ENCODE measurements at places on chromosomes 6 and 20. TPM values are rescaled to one million over a fixed set of nuclear protein-coding genes. Genes with fewer than 3 reads are reported as not detected.

RBBP8NL gene
- total RNA-seq = 1.1 TPM

OPRM1 gene
- not detected for total RNA-seq

TGM3 gene
- total RNA-seq = 0.09 TPM

BMP5 gene
- total RNA-seq = 0.44 TPM

DOK5 gene
- 0.24 TPM for total RNA-seq

GTSF1L gene
- not detected for total RNA-seq

CNBD2 gene
- total RNA-seq = 2.9 TPM

LST1 gene
- 10.9 TPM for total RNA-seq

BMP7 gene
- 0.12 TPM for total RNA-seq

OR2B6 gene
- total RNA-seq = not detected

FAM209B gene
- total RNA-seq = not detected

DLK2 gene
- total RNA-seq = not detected

DNA sequence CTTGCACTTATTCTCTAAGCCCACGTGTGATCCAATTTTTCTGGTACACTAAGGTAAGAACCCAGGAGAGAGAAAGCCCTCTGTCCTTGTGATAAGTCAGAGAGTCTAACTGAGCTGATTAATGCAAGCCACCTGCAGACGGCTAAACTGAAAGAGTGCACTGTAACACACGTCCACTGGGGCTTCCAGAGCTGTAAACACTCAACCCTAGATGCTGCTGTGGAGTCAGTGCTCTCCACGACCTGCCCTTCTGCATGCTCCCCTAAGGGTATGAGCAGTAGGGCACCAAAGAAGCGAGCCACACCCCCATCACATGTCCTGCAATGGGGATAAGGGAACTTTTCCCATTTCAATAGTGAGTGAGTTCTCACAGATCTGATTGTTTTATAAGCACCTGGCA is 55.7 kb downstream of the TXLNB start:
- H3K36me3 ChIP-seq = no peaks in the 10 kb centered on the region
- H3K4me3 ChIP-seq = no peak overlapping the region
- H3K4me1 ChIP-seq = no peaks in the 10 kb centered on the region

- no peak overlapping the region for H3K4me3 ChIP-seq
- no peak for DNase-seq
- no peaks in the 10 kb centered on the region for H3K4me1 ChIP-seq
- no peak overlapping the region for H3K27ac ChIP-seq
- H3K36me3 ChIP-seq = no peaks in the 10 kb centered on the region
These were observed 35.5 kb upstream of the TBXT start for GRCh38 chr6:166203003-166203640.

- H3K27ac ChIP-seq = no peak overlapping the region
- no peak overlapping the region for H3K4me3 ChIP-seq
- H3K4me1 ChIP-seq = no peaks in the 10 kb centered on the region
- H3K36me3 ChIP-seq = no peaks in the 10 kb centered on the region
These were observed 148.0 kb downstream of the EPM2A start for GRCh38 chr6:145587334-145587733.

DNA sequence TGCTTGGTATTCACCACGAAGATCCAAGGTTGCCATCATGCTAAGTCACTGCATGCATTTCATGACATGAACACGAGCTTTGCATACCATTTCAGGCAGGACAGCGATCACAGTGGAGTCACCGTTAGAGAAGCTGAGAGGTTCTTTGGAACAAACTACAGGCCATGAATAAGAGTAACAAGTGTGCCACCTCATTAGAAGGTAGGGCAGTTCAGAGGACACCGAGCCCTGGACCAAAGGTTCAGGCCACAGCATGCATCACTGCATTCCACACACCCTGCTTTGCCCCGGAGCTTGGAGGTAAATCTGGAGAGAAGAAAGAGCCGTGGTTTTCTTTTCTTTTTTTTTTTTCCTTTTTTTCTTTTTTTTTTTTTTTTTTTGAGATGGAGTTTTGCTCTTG is 66.9 kb upstream of the CDH4 start:
- no peaks in the 10 kb centered on the region for H3K27me3 ChIP-seq
- no peak overlapping the region for H3K27ac ChIP-seq
- H3K36me3 ChIP-seq = no peaks in the 10 kb centered on the region
- H3K4me1 ChIP-seq = no peaks in the 10 kb centered on the region
- no peak for DNase-seq

DNA sequence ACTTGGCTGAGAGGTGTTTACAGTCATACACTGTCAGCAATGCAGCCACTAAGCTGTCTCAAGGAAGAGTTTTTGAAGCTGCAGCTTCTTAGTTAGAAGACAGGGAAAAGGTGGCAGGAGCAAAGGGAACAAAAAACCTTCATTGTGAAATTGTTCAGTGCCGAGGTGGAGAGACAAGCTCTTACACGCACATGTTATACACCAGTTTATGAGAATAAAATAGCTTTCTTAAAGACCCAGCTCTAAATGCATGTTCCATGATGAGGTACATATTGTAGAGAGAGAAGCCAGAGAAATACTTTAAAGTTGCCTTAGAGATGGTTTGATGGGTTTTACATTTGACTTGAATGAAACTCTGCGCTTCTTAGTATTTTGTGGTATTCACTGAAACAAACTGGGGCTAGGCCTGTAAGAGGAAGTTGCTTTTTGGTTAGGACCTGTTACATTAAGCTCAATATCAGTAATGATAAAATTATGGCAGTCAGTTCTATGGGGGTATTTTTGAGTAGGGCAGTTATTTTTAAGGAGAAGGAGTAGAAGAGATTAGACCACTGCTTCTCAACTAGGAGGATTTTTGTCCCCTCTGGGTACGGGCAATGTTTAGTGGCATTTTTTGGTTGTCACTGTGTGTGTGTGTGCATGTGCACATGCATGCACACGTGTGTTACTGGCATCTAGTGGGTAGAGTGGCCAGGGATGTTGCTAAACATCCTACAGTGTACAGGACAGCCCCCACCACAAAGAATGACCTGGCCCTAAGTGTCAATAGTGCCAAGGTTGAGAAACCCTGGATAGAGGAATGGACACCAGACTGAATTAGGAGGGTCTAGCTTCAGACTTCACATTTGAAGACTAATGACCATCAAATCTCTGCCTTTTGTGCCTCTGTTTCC is 9.8 kb downstream of the NEDD9 start:
- H3K4me3 ChIP-seq = no peak overlapping the region
- H3K4me1 ChIP-seq = peaks cover 51% of the 10 kb centered on the region
- no peak for DNase-seq
- H3K27me3 ChIP-seq = no peaks in the 10 kb centered on the region

DNA sequence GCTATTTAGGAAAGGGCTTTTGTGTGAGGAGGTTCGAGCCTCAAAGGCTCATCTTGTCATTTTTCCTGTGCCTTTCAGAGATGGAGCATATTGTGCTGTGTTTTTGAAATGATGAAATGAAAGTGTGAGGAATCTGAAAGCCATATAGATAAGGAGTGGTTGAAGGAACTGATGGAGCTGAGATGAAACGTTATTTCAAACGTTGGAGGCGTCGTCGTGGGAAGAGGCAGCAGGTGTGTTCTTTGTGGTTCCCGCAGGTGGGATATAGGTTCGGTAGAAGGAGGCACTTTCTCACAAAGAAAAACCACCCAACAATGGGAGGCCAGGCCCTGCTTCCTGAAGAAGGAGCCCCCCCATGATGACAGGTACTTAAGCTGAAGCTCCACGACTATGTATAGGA is 83.2 kb upstream of the SNAP25 start:
- H3K27me3 ChIP-seq = no peaks in the 10 kb centered on the region
- peaks cover 5% of the 10 kb centered on the region for H3K4me1 ChIP-seq
- H3K27ac ChIP-seq = no peak overlapping the region
- no peaks in the 10 kb centered on the region for H3K36me3 ChIP-seq
- H3K4me3 ChIP-seq = no peak overlapping the region

DNA sequence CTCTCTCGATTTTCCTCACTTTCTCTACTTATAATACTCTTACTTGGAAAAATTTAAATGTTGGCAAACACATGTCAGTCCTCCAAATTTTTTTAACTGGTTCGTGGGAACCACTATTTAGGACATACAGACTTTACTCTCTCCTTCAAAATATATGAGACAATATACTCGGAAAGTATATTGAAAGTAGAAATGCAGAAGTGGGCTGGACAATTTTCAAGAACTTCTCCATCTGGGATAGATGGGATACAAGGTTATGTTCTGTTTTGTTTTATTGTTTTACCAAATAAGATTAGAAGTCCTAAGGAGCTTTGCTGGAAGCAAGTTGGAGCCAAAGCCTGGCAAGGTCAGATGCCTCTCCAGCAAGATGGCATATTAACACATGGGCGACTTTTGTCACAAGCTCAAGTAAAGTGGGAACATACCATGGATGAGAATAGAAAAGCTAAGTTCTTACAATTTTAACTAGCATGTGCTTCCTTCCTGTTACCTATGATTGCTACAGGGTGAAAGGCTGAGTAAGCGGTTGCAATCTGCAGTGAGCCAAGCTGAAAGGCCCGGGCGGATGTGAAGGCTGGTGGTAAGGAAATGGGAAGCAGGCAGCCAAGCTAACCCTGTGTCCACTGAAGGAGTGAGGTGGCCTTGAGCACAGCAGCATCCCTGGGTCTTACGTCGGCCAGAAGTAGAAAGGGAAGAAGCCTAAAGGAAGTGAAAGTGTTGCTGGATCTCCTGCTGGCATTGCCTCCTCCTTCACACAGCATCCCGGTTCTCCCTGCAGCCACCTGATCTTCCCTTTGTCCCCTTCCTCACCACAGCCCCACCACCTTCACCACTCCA is 7.1 kb downstream of the MAP3K5 start:
- no peak overlapping the region for H3K4me3 ChIP-seq
- H3K27ac ChIP-seq = no peak overlapping the region
- H3K4me1 ChIP-seq = peaks cover 59% of the 10 kb centered on the region

GRCh38 chr6:104705095-104705707 is 154.5 kb downstream of the HACE1 start:
- H3K4me3 ChIP-seq = no peak overlapping the region
- no peak overlapping the region for H3K27ac ChIP-seq
- no peaks in the 10 kb centered on the region for H3K27me3 ChIP-seq
- no peaks in the 10 kb centered on the region for H3K36me3 ChIP-seq
- DNase-seq = no peak
- no peaks in the 10 kb centered on the region for H3K4me1 ChIP-seq

- H3K4me3 ChIP-seq = no peak overlapping the region
- H3K36me3 ChIP-seq = no peaks in the 10 kb centered on the region
- no peak for DNase-seq
- H3K27ac ChIP-seq = no peak overlapping the region
- no peaks in the 10 kb centered on the region for H3K27me3 ChIP-seq
- H3K4me1 ChIP-seq = no peaks in the 10 kb centered on the region
These were observed 55.5 kb upstream of the TRERF1 start for GRCh38 chr6:42507195-42507594.

- H3K4me1 ChIP-seq = peaks cover 42% of the 10 kb centered on the region
- H3K27me3 ChIP-seq = no peaks in the 10 kb centered on the region
- DNase-seq = no peak
- peak overlapping the region; percentile 88 for H3K27ac ChIP-seq
These were observed 17.3 kb downstream of the BPHL start for GRCh38 chr6:3135668-3136291.

- no peaks in the 10 kb centered on the region for H3K36me3 ChIP-seq
- no peak overlapping the region for H3K4me3 ChIP-seq
- peak overlapping the region; percentile 100 for H3K27ac ChIP-seq
- H3K4me1 ChIP-seq = no peaks in the 10 kb centered on the region
These were observed 4.0 kb upstream of the ZNF217 start for GRCh38 chr20:53597521-53598120.

GRCh38 chr6:24089736-24090135 is 36.3 kb upstream of the NRSN1 start:
- no peaks in the 10 kb centered on the region for H3K4me1 ChIP-seq
- H3K4me3 ChIP-seq = no peak overlapping the region
- no peaks in the 10 kb centered on the region for H3K27me3 ChIP-seq
